Hindlimb muscle (tissue), 1 donor: ENCODE measurements at places on chromosomes 4 and X.

DNA sequence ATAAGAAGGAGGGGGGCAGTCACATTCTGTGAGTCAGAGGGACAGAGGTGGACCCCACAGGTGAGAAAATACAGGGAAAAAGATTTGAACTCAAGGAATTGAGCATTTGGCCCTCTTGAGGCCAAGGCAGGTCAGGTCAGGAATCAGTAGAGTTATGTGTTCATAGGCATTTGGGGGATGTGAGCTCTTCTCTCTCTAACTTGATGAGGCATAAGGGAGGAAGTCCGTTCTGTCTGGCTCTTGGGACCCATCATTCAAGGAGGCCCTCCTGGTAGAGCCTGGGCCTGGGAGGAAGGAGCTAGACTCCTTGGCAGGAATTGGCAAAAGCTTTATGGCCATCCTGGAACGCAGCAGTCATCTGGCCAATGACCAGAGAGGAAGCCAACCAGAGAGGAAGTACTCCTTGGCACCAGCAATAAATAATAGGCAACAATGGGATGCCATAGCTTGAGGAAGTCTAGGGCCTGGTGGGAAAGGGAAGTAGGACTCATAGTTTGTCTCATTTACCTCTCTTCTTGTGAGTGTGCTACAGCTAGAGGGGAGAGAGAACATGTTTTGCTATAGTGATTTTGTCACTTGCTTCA, 53.0 kb downstream of the MSN start:
- no peak for DNase-seq

DNA sequence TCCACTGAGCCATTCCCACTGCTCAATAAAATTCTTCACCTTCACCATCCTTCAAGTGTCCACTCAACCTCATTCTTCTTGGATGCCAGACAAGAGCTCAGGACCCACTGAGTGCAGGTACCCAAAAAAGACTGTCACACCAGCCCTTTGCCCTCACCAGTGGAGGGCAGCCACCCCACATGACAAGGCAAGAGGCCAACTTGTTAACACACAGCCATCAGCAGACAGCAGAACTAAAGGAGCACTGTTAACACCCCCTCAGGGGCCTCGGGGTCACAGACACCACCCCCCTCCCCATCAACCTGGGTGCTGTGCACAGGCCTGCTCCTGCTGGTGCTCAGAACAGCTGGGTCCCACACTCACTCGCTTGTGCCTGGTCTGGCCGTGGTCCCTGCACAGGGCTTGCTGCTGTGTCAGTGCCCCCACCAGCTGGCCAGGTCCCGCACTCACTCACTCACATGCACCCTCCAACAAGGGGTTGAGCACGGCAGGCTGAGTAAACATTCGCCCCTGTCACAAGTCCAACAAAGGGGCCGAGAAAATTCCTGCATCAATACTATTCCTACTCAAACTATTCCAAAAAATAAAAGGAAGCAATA, 54.1 kb downstream of the ATRX start:
- peak; percentile 0 for DNase-seq

DNA sequence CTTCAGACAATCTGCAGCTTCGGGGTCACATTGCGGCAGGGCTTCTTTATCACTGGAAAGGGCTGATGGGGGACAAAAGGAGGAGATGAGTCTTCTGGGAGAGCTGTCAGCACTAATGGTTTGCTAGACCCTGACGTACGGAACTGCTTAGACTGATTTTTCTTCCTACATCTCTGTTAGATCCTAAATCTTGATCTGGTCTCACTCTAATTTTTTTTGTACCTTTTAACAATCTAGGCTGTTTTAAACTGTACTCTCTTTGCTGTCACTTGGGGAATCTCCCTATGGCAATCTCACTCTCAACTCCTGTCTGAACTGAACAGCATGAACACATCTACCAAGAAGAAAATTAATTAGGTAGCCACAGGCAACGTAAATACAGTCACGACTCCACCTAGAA, 120.1 kb downstream of the SNCA start:
- DNase-seq, result no peak

DNA sequence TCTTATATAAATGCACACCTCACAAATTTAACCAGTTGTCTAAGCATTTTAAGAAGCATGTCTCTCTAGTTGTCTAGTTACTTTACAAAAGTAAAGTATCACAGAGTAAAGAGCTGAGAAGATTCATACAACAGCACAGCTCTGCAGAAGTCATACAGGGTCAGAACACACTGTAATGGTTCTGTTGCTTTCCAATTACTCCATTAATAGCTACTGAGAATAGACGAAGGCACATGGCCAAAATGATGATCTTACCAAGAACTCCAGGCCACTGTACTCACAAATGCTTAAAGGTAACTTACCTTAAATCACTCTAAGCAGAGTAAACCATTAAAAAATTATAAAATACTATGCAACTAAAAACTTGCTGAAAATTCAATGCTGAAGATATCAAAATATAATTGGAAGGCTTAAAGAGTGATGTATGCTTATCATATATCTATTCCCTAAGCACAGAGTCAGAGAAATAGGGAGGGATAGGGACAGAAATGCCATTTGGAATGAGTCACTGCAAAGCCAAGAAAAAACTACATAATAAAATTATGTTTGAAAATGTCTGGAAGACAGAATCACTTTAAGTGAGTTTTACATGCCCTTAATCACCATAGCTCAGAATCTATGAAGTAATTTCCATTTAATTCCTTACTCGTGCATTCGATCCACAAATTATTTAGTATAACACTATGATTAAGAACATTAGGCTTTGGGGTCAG, 71.0 kb downstream of the DDX60L start:
- peak; percentile 20 for DNase-seq

DNA sequence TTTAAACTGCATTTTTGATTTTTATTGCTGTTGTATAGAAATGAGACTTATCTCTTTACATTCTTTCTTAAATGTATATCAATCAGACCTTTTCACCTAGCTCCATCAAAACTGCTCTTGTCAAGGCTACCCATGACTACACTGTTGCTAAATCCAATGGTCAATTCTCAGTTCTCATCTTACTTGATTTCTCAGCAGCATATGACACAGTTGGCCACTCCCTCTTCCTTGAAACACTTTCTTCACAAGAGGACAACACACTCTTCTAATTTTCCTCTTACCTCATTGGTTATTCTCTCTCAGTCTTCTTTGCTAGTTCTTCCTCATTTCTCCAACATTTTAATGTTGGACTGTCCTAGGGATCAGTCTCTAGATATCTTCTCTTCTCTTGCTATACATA, 94.1 kb upstream of the CITED1 start:
- no peak for DNase-seq

GRCh38 chr4:5785806-5786680, 75.0 kb downstream of the EVC start:
- no peak for DNase-seq

- DNase-seq, result no peak
Measured at GRCh38 chr4:42821230-42821629, 71.3 kb upstream of the GRXCR1 start.

DNA sequence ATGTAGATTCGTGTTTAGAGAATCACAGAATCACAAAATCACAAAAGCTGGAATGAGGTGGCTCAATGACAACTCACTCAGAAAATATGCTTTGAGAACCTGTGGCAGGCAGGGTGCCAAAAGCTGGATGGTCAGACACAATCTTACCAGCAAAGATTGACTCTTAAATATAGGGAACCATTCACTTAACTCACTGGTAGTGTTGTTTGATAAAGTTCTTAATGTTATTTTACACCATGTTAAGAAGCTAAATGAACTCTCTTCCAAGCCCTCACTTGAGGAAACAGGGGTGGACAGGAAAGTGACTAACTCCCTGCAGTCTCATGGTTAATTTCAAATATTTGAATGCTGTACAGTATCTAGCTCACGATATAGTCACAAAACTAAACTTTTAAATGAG, 5.7 kb upstream of the SCOC start:
- no peak for DNase-seq

DNA sequence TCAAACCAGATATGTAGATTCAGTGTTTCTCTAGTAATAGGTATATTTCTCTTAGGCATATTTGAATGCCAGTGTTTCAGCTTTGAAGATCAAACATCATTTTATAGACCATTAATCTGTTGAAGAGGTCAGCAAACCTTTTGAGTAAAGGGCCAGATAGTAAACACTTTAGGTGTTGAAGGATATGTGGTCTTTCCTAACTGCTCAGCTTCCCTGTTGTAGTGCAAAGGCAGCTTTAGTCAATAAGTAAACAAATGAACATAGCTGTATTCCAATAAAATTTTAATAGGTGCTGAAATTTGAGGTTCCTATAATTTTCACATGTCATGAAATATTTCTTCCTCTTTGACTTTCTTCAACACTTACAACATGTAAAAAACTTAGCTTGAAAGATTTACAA, 201.6 kb downstream of the ADGRL3 start:
- DNase-seq, result no peak

- no peak for DNase-seq
Measured at GRCh38 chr4:152211936-152212653, 323.8 kb downstream of the FBXW7 start.

- DNase-seq, result peak; percentile 46
Measured at GRCh38 chr4:83282049-83282535, 2.5 kb downstream of the COQ2 start.

GRCh38 chr4:165872461-165873297, at the start of gene TLL1:
Gene TLL1 (plus strand): TSS chr4:165873237. CDS start chr4:165873905, 668 bp downstream.
- DNase-seq, result peak; percentile 53

- DNase-seq, result peak; percentile 21
Measured at GRCh38 chr4:158787709-158788475, 19.1 kb downstream of the FNIP2 start.

GRCh38 chrX:18898492-18898891, 85.4 kb downstream of the PHKA2 start:
- no peak for DNase-seq
